Fibroblast of the aortic adventitia (primary cell): ENCODE measurements at places on chromosomes 16 and 17. TPM values are rescaled to one million over a fixed set of nuclear protein-coding genes. Genes with fewer than 3 reads are reported as not detected.

- no peak for DNase-seq
These were observed 12.4 kb downstream of the SOCS3 start for GRCh38 chr17:78347453-78347852.

DNA sequence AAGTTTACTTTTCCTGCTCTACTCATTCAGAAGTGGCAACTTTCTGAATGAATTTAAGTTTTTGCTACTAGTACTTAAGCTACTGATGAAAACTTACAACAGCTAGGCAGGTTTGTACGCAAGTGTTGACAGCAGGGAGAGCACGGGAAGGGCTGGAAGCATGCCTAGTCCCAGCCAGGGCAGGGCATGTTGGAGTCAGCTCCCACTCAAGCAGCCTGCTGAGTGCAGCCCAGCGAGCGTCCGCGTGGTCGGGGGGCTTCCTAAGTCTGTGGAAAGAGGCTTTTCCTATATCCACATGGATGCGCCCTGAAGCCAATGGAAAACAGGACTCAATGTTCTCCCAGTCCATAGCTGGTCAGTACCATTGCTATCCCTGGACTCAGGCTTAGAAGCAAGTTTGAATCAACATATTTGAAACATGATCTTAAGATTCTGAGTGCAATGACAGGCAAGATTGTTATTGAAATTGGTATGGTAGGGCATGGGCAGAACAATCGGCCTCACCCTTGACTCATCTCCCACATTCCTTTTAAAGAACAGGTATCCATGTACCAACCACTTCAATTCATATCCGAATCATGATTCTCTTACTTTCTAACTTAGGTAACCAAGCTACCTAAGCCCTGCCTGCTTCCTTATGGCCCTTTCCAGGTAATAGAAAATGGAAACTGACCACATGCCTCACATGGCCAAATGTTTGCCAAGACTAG lies 22.5 kb downstream of the CYB5D2 start:
- DNase-seq: no peak

DNA sequence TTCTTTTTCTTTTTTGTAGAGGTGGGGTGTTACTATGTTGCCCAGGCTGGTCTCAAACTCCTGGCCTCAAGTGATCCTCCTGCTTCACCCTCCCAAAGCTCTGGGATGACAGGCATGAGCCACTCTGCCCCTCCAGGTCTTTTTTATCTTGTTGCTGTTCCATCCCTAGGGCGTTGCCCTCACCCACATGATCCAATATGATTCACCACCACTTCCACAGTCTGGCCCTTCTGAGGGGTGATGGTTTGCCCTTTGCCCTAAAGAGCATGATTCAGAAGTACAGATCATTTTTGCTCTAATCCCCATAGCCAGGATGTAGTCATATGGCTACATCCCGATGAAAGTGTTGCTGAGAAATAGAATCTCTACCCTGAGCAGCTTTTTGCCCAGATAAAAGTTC lies 18.8 kb downstream of the STX4 start:
- DNase-seq: peak; percentile 91

- peak; percentile 54 for DNase-seq
These were observed 66.0 kb upstream of the ZNF423 start for GRCh38 chr16:49921791-49922456.

GRCh38 chr16:83117810-83118209 lies 491.0 kb downstream of the CDH13 start:
- DNase-seq: no peak

GRCh38 chr17:43840814-43841213 lies 6.2 kb upstream of the CD300LG start:
- DNase-seq: peak; percentile 37

DNA sequence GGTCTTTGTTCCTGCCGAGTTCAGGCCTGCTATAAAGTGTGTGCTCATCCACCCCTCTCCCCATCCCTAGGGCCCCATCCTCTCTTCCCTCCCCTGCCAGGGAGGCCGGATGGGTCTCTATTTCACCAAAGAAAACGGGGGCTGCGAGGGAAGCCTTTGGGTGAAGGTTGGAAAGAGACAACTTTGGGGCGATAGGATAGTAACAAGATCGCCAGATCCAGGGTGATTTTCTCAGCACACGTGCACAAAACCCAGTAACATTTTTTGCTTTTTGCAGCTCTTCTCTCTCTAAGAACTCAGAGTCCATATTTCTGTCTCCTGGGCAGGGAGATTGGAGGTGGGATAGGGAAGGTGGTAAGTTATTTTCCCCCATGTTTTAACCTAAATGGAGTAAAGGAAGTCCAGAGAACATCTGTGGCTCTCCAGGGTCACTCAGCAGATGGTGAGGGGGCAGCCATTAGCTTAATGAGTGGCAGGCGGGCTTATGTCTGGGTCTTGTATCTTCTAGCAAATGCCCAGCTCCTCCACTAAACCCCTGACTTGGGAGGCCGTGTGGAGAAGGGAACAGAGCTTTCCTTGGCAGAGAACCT lies 6.9 kb downstream of the CCR7 start:
- DNase-seq: no peak

DNA sequence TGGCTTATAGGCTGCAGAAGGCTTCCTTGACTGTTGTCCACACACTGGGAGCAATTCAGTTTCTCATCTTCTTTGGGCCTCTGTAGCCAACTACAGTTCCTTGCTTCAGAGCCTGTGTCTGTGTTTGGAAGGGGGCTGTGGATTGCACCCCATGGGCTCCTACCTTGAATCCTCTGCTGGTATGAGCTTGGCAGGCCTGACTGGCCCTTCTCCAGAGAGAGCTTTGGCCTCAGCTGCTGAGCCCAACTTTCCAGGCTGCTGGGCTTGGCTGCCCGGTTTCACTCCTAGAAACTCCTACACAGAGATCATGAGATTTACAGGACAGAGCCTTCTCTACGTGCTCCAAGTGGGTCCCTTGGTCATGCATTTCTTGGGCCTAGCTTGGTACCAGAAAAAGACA lies 354.4 kb downstream of the SNX29 start:
- DNase-seq: peak; percentile 17

GRCh38 chr17:79623786-79624717 lies 13.2 kb upstream of the RBFOX3 start:
- DNase-seq: no peak

- DNase-seq: no peak
These were observed 22.2 kb upstream of the C17orf113 start for GRCh38 chr17:42072323-42073187.

GRCh38 chr17:65023791-65024190 lies 32.7 kb downstream of the GNA13 start:
- no peak for DNase-seq

DNA sequence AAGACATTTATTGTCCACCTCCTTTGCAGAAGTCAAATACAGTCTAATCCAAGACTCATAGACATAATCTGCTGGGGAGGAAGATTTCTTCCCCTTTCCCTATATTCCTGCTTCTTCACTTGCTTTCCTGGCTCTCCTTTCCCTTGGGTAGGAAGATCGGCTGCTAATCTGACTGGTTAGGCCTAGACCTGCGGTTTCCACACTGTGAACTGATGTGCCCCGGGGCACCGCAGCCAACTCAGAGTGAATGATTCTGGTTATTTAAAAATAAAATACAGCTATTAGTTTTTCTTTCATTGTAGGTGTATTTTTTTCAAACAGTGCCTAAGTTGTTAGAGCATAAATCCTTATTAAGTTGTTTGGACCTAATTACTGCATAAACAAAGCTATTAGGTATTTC lies 78.9 kb downstream of the DNAH3 start:
- DNase-seq: no peak

GRCh38 chr16:22400900-22401299 lies 26.5 kb upstream of the CDR2 start:
- DNase-seq: no peak

DNA sequence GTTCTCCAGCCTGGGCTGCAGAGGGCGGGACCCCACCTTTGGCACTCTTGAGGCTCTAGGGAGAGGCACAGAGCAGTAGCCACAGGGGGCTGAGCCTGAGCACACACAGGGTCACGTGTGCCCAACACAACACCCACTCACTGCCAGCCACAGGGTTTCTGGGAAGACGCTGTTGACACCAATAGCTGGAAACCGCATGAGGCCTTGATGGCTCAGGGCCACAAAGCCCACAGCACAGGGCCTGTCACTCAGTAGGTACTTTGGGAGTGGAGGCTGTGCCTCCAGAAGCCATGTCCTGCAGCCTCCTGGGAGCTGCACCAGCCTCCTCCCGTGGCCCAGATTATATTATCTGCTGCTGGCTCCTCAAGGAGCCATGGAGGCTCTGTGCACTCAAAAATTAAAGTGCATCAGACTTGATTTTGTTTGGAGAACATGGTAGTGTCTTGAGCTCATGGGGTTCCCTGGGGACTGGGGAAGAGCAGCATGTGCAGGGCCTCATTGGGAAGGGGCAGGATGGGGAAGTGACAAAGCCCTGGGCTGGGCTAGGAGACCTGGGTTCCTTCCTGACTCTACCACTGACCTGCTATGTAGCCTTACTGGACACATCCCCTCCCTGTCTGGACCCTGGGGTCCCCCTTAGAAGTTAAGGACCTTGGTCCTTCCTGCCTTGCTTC lies 12.5 kb upstream of the SREBF1 start:
- peak; percentile 81 for DNase-seq

Gene SLC16A11
- total RNA-seq: 0.27 and 2.4 TPM in 2 replicates

Gene CSH2
- total RNA-seq: not detected in 2 replicates

Gene HOXB9
- total RNA-seq: not detected in 2 replicates

Gene HBA1
- not detected in 2 replicates for total RNA-seq

Gene TOM1L1
- total RNA-seq: 3.8 and 5.8 TPM in 2 replicates

Gene LITAF
- 13.9 and 44.6 TPM in 2 replicates for total RNA-seq

Gene TEKT1
- not detected in 2 replicates for total RNA-seq
